NCI-H2107 (cell line): ENCODE measurements at places on chromosomes 12 and 14.
A peak's percentile ranks its signal among the peaks of the same experiment; 100 is the strongest.

GRCh38 chr12:127500512-127501035, 766.4 kb upstream of the TMEM132C start:
- no peak for DNase-seq

DNA sequence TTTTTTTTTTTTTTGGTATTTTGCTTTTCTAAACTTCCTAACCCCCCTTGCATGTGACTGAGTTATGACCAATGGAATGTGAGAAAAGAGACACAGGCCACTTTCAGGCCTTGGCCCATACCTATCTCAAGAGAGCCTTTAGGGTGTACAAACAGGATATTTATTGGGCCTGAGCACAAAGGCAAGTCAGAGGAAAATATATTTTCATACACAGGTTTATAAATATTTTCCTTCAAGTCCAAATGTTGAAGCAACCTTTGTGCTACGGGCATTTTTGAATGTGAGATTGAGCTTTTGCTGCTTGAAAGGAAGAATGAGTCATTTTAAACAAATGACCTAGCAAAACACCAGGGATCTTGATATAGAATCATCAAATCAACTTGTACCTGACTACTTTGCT, 228.6 kb upstream of the E2F7 start:
- no peak for DNase-seq

GRCh38 chr12:25365340-25365730, 114.6 kb upstream of the KRAS start:
- no peak for DNase-seq

DNA sequence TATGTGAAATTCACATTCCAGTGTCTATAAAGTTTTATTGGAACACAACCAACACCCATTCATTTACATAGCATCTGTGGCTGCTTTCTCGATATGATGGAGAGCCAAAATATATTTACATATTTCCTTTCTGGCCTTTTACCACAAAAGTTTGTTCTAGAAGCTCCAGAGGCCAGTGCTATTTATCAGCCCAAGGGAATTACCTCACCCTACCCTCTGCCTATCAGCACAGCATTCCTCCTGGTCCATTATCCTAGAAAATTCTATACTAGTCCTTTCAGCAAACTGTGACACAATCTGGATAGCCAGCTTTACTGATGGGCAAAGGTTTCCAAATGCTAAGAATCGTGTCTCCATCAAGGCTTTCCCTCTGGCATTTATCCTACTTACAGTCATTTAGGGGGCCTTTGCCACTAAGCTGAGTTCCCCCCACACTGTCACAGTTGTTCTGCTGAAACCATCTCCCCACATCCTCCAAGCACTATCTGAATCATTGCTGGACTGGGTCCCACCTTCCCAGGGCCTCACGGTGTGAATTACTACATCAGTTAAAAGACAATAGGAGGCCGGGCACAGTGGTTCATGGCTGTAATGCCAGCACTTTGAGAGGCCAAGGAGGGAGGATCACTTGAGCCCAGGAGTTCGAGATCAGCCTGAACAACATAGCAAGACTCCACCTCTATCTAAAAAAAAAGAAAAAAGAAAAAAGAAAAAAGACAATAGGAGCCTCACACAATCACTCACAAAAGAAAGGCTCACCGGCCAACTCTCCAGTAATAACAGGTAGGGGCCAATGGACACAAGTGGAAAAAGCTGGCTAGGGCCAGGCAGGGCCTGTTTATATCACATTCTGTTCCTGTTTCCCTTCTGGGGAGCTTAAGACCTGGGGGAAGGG, 12.1 kb downstream of the SYNE3 start:
- no peak for DNase-seq

GRCh38 chr12:12786351-12786705, 869 bp downstream of the APOLD1 start:
- DNase-seq = no peak

- no peak for DNase-seq
Measured at GRCh38 chr12:49811136-49811535, 17.1 kb downstream of the NCKAP5L start.

GRCh38 chr14:59159169-59159568, 29.3 kb upstream of the DAAM1 start:
- peak; percentile 60 for DNase-seq

GRCh38 chr12:68585966-68586365, 24.7 kb upstream of the RAP1B start:
- no peak for DNase-seq

DNA sequence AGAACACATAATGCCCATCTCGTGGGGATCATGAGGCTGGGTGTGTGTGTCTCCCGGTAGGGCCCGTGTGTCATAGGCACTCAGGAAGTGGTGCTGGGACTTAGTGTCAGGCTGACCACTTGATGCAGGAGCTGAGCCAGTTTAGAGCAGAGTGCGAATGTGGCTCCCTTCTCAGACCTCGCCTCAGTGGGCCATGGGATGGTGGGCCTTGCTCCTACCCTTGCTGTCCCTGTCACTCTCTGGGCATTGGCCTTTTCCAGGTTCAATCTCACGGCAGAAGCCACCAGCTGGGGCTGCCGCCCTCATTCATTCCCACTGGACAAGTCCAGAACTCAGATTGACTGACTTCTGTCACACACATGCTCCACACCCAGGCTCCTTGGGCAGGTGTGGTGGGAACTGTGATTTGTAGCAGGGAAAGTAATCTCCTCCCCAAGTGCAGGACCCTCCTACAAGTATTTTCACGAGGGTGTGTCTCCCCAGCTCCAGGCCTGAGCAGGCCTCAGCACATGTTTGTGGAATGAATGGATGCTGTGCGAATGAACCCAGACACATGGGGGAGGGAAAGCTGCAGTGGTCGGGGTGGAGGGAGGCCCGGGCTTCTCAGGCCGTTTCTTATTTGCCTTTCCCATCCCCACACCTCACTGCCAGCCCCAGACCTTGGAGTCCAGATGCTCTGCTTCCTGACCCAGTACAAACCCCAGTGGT, 54.9 kb downstream of the BEGAIN start:
- DNase-seq = no peak

DNA sequence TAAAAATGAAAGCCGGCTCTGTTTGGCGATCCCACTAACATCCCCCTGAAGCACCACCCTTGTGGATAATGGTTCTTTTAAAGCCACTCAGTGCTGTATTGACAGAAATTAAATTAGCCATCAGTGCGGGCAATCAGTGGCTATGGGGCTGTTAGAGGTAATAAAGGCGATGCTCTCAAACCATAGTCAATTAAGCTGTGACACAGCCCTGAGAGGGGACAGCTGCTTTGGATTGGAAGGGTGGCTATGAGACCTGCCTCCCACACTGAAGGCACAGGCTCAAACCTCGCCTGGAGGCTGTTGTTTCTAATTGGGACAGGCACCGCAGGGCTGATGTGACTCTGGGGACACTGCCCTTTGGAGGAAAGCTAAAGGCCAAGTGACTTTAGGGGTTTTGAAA, 562.2 kb downstream of the VRK1 start:
- DNase-seq = no peak

GRCh38 chr12:115426732-115427131, 742.8 kb upstream of the TBX3 start:
- no peak for DNase-seq

DNA sequence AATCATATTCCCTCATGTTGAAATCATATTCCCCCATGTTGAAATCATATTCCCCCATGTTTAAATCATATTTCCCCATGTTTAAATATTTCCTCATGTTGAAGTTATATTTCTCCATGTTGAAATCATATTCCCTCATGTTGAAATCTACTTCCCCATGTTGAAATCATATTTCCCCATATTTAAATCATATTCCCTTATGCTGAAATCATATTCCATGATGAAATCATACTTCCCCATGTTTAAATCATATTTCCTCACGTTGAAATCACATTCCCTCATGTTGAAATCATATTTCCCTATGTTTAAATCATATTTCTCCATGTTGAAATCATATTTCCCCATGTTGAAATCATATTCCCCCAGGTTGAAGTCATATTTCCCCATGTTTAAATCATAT, 34.6 kb upstream of the ADGRD1 start:
- no peak for DNase-seq

- no peak for DNase-seq
Measured at GRCh38 chr14:75566321-75566720, 12.1 kb upstream of the FLVCR2 start.

GRCh38 chr14:22641846-22642245, 2.3 kb downstream of the OR6J1 start:
- no peak for DNase-seq

DNA sequence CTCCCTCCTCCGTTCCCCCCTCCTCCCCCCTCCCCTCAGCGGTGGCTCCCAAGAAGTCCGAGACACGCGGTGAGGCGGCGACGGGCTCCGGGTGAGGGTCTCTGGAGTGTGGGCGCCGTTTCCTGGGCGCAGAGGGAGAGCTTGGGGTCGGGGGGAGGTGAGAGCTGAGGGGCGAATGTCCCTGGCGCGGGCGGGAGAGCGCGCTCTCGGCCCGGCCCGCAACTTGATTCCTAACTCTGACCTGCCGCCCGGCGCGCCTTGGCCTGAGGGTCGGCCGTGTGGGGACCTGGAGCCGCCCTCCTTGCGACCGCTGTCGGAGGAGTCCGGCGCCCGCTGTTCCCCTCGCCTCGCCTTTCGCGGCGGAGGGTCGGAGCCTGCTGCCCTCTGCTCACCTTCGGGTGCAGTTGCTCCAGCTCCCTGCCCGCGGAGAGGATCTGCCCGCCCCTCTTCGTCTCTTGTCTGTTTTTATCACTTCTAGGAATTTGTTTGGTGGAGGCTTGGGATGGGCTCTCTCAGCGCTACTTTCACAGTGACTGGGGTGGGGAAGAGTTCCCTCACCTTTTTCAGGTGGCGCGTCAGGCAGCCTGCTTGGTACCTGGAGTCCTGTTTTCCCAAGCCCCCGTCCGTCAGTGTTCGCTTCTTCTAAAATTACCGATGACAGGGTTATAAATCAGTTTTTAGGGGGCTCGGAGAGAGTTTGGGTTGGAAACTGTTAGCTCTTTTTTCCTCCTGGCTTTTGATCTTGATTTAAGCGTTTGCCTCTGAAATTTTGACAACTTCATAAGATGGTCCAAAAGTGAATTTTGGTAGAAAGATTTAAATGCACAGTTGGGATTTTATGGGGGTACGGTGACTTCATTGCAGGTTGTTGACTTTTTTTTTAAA, 495 bp downstream of the ADIPOR2 start:
- peak; percentile 38 for DNase-seq

GRCh38 chr14:91245029-91245428, 525 bp upstream of the GPR68 start:
- no peak for DNase-seq

DNA sequence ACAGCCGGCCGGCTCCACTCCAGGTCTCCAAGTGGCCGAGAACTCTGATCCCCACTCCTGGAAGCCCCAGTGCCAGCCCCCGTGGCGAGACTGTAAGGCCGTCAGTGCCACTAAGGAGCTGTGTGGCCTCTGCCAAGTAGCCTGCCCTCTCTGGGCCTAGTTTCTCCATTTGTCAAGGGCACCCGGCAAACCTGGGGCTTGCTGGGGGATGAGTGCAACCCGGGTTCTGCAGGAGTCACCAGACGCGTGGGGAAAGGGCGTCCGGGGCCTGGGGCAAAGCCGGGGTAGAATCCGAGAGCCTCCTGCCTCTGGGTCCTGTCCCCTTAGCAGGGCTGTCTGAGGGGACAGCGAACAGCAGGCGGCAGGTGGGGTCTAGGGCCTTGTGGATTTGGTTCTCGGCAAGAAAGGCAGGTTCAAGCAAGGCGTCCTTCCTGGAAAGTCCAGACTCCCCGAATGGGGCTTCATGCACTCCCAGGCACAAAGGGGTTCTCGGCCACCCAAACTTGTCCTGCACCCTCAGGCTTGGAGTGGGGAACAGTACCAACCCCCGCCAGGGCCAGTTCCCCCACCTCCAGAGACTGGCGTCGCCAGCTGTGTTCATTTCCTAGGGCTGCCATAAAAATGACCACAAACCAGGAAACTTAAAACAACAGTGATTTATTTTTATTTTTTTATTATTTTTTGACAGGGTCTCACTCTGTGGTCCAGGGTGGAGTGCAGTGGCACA, 56.0 kb downstream of the NCOR2 start:
- DNase-seq = no peak

DNA sequence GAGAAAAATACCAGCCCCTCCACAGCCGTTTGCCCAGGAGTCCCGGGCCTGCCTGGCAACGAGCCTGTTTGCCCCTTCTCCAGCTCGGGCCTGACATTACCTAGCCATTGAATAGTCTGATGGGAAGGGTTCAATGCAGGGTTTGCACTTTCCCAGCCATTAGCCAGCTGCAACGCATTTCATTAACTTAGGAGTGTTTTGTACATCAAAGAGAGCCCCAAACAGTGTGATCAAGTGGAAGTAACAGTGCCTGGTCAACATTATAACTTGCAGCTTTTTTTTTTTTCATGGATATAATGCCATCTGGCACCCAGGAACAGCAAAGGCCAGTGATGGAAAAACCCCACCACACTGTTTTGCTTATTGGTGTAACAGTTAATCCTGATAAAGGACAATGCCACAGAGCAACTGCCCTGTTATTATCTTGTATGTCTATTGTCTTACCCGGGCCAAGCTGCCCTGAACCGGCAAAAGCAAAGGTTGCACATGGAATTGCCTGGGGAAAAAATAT, 38.0 kb downstream of the BTG1 start:
- DNase-seq = peak; percentile 35

- no peak for DNase-seq
Measured at GRCh38 chr12:132158677-132159554, 14.7 kb downstream of the NOC4L start.

GRCh38 chr14:62076825-62077605, 314.8 kb downstream of the SNAPC1 start:
- no peak for DNase-seq

DNA sequence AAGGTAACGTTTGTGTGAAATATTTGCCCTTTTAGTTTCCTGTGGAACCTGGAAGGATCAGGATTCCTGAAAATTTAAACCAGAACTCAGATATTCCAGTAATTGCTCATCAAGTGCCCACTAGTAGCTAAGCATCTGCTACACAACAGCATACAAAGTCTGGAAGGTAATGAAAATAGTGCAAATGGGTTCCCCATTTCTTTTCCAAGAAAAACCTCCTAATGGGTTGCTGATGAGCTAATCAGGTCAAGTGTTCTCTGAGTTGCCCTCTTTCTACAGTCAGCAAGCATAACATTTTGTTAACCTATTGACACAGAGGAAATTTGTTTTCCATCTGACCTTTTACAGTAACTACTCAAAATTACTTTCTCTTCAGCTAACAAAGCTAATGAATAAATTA, 83.6 kb upstream of the PMCH start:
- no peak for DNase-seq

GRCh38 chr12:66541426-66541825, 137.4 kb downstream of the GRIP1 start:
- DNase-seq = no peak

GRCh38 chr12:123056709-123057108, 76.2 kb downstream of the ARL6IP4 start:
- no peak for DNase-seq

DNA sequence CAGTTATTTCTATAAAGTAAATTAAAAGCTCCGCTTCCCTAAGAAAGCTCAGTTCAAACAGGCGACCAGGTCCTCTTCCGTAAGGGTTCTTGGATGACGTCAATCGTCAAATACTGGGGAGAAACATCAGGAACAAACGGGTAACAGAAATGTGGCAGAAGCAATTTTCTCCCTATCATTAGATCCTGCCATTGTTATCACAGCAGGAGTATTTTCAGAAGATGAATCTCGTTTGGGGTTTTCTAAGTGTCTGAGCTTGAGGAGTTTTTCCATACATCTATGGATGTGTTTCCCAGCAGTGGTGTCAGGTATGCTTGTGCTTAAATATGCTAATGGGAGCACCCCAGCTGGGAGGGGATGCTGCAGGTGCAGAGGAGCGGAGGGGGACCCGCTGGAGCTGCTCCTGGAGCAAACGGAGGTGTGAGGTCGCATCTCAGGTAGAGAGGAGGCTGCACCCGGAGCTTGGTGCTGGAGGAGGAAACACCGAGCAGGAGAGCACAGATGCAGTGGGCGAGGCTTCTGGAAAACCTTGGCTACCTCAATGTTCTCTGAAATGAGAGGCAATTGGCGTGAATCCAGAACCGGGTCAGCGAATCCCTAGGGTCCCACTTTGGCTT, 795.5 kb downstream of the AACS start:
- no peak for DNase-seq
